ENCODE measurements at places on chromosomes 7 and 10.

GRCh38 chr7:32582036-32582435 lies 86.7 kb downstream of the AVL9 start:
- DNase-seq: no peak

- no peak for DNase-seq
Measured at GRCh38 chr7:82244947-82245517, 198.5 kb downstream of the CACNA2D1 start.

- DNase-seq: no peak
Measured at GRCh38 chr7:8232999-8233847, 28.7 kb downstream of the ICA1 start.

GRCh38 chr7:46486256-46487206 lies 565.5 kb upstream of the IGFBP3 start:
- no peak for DNase-seq

DNA sequence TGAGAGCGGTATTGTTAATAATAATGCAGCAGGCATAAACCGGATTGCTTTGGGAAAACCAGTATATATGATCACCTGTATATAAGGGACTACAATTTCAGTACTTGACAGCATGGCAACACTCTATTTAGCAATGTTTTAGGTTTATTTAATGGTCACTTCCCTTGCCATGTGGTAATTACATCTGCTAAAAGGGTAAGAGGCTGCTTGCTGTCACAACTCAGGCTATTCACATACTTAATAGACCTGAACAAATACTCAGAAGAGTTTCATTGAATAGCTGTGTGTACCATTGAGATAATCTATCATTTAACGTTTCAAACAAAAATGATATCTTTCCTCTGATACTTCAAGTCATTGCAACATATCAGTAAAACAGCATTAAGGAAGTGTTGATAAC lies 90.1 kb downstream of the PCDH15 start:
- DNase-seq: no peak

DNA sequence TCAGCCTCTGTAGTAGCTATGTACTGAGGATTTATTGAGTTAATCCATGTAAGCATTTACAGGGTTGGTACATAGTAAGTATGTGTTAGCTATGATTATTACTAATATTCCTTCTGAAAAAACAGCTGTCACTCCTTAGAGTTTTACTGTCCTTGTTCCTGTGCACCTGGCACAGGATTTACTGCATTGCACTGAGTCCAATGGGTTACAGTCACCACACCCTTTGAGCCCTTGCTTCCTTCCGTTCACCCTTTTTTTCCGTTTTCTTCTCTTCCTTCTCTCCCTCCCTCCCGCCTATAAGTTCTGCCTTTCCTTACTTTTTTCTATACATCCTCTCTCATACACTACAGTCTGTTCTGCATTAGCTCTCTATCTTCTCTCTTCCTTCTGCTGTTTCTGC lies 12.5 kb upstream of the CDK6 start:
- no peak for DNase-seq

- DNase-seq: no peak
Measured at GRCh38 chr10:125407000-125407502, 246.7 kb upstream of the CTBP2 start.

DNA sequence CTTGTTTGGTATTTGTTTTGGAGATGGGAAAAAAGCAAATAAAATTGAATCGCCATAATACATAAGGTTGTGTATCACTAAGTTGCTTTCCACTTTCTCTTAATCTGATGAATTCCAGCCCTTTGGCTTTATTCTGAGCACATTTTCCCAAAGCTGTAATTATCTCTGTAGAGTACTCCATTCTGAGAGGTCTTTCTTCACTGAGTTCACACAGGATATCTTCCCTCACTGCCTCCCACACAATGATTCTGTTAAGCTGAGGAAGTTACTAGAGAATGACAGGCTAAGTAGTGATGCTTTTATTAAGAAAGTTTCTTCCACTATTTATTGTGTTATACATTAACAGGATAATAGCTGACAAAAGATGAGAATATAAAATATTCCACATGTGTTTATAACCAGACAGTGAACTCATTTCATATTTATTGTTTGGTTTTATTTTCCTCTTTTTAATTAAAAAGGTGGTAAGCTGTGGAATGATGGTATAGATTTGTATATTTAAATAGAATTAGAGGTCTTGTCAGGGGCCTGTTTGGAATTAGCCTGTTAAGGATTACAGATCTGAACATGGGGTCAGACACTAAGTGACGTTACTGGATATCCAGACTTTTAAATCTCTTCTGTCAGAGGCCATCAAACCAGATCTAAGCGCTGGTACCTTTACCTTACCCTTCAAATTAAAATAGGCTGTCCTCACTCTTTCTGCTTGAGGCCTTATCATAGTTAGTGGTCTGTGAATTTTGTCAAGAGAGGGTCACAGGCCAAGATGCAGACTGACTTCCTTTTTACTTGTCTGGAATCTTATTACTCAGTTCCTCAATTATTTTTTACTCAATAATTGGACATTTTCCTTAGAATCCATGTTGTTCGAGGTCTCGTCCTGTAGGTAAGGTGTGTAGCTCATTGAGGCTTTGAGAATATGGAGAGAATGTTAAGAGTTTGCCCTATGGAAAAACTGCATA lies 8.4 kb downstream of the PLXDC2 start:
- no peak for DNase-seq

DNA sequence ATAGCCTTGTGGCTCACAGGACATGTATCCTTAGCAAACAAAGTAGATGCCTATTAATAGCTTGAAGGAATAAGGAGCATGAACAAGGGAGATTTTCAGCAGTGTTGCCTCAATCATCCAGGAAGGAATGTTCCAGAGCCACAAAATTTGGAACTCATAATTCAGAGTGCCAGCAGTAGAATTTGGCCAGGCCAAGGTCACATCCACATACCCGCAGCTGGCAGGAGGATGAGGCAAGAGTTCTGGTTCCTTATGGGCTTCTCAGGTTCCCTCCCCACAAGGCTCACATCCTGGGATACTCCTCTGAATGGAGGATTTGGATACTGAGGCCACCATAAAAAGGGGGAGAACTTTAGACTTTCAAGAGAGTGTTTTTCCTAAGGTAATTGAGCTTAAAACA lies 45.8 kb downstream of the SUFU start:
- DNase-seq: no peak

- peak; percentile 69 for DNase-seq
Measured at GRCh38 chr7:7201578-7202374, 19.4 kb downstream of the C1GALT1 start.

- no peak for DNase-seq
Measured at GRCh38 chr7:134660242-134660785, 13.7 kb downstream of the BPGM start.

- no peak for DNase-seq
Measured at GRCh38 chr7:18458830-18459229, 36.7 kb upstream of the HDAC9 start.

- no peak for DNase-seq
Measured at GRCh38 chr7:77727527-77727926, 31.3 kb downstream of the RSBN1L start.

DNA sequence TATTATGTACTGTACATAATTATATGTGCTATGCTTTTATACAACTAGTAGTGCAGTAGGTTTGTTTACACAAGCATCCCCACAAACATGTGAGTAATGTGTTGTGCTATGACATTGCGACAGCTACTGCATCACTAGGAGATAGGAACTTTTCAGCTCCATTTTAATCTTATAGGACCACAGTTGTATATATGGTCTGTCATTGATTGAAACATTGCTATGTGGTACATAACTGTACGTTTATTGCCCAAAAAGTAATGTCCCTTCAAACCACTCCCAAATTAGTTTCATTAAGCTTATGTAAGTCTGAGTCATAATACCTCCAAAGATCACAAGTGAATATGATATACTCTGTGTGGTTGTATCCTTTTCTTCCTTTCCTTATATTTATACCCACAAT lies 183.2 kb upstream of the POT1 start:
- DNase-seq: no peak

GRCh38 chr10:116085323-116085722 lies 187.7 kb downstream of the GFRA1 start:
- no peak for DNase-seq

GRCh38 chr10:113267619-113268562 lies 285.0 kb upstream of the HABP2 start:
- DNase-seq: no peak

DNA sequence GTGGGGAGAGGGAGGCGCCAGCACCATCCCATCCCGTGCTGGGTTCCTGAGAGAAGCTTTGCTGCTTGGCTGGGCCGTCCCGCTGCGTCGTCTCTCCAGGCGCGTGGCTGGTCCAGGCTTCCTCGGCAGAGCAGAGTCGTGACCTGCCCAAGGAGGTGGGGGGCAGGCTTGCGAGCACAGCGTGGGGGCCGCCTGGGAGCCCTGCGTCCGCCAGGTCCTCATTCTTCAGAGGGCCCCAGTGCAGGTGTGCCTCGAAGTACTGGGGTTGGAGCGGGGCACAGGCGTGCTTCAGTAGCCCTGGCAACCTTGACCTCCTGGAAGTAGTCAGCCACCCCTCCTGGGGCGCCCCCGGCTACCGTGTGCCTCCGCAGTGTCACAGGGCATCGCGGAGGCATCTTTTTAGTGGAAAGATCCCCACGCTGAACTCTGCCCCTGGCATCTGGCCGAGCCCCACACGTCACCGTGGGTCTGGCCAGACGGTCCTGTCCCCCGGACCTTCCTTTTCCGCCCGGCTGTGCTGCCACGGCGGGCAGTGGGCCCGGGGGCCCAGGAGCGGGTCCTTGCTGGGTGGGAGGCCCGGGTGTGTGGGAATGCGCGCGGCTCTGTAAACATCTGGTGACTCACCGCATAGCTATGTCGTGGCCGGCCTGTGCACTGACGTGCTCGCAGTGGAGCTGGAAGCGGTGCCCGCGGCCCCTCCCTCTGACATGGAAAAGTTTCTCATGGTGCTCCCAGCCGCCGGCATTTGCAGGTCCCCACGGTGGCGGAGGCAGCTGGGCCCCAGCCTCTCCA lies 6.4 kb downstream of the MAFK start:
- DNase-seq: peak; percentile 71

- DNase-seq: no peak
Measured at GRCh38 chr7:100369105-100369504, 4.2 kb upstream of the PILRA start.

- DNase-seq: no peak
Measured at GRCh38 chr10:116001262-116001857, 271.6 kb downstream of the GFRA1 start.

DNA sequence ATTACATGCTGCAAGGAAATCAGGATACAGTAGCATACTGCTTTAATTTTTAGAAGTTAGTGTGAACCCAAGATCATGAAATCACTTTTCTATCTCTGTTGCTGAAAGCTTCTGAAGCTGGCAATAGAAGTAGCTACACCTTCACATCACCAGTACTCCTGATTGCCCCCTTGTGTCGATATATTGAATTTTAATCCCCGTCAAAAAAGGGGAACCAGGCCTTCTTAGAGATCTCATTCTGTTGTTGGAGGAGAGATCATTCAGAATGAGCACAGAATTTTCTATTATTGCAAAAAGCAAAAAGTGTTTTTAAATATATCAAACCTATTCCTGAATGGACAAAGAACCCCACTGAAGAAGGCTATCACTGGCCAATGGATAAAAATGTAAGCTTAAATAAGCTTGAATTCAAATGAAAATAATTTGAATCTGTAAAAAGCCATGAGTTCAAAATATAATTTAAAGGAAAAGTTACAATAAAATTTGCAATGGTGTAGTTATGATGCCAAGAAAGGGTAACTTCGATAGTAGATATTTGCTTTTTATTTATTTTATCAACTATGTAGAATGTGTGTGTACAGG lies 39.7 kb upstream of the TEX47 start:
- no peak for DNase-seq

DNA sequence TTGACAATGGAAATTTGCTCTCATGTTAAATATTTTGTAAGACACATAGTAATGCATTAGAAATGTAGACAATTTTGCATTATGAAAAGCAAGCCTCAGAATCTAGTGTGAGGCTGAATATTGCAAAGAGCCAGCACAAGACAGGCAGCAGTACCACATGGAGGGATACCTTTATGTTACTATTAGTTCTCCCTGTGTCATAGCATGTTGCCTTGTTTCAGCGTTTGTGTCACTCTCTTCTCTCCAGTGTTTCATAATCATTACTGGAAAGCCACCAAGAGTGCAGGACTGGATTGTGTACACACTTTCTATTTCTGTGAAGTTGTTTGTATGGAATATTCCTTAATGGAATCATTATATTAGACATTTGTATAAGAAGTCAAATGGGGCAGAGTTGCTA lies 8.5 kb downstream of the AHR start:
- DNase-seq: no peak

GRCh38 chr7:46494028-46494427 lies 573.0 kb upstream of the IGFBP3 start:
- DNase-seq: no peak

DNA sequence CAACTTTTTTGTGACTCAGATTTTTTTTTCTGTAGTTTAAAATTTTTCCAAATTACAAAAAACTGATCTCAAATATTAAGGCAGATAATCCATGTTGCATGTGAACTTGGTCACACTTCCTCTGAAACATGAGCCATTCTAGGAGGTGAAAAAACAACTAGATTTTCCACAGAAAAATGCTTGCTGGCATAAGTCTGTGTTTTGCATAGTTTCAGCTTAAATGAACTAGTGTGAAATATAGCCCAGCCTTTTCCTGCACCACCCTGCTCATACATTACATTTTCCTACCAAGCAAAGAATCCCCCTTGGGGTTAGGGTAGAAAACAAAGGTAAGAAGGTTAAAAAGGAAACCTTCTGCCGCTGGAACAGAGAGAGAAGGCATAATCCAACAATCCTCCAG lies 48.2 kb downstream of the SLC25A13 start:
- no peak for DNase-seq

DNA sequence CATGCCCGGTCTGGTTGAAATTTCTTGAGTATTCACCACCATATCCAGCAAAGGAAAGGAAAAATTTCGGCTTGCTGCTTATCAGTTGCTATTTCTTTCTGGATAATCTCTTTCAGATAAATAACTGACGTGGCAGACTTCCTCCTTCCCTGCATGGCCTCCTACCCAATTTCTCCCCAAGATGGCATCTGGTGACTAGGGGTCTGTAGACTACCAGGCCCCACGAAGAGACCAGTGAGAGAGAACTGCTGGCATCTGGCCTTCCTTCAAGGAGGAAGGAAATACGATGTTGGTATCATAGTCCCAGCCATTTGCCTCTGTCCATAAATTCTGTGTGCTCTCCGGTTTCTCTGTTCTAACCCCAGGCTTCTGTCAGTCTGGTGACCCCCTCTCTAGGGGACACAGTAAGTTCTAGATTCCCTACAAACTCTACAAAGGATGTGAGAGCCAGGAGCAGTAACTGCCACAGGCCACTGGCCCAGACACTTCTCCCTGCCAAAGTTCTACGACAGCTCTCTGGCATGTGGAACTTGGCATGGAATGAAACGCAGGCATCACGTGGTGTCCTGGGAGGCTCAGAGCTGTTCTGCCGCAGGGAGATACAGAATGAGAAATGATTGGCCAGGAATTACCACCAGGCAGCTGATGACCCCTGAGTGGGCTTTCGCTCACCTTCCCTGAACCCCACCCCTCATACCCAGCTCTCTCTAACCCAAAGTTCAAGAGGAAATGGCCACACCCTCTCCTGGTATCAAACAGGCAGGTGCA lies 30.0 kb upstream of the MSRB2 start:
- no peak for DNase-seq

DNA sequence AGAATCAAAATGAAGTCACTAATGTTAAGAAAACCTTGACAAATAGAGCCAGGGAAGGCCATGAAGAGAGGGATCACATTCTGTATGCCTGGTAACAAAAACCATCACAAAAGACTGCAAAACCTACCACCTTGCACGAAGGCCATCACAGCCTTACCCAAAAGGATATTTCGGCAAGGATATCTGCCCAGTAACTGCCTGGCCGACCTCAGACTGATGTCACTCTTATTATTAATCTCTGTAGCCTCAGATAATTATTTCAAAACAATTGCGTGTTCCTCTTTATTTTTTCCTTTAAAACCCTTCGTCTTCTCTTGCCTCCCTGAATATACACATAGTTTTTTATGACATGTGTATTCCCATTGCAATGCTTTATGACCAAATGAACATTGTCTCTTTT lies 52.5 kb downstream of the CDC14C start:
- no peak for DNase-seq
